ENCODE measurements at places on chromosomes 7 and 10. TPM values are rescaled to one million over a fixed set of nuclear protein-coding genes. Genes with fewer than 3 reads are reported as not detected.

FAM221A gene
- 5.6 TPM for total RNA-seq

GPRIN2 gene
- total RNA-seq: 5.8 TPM

PBLD gene
- 1.9 TPM for total RNA-seq

DNA sequence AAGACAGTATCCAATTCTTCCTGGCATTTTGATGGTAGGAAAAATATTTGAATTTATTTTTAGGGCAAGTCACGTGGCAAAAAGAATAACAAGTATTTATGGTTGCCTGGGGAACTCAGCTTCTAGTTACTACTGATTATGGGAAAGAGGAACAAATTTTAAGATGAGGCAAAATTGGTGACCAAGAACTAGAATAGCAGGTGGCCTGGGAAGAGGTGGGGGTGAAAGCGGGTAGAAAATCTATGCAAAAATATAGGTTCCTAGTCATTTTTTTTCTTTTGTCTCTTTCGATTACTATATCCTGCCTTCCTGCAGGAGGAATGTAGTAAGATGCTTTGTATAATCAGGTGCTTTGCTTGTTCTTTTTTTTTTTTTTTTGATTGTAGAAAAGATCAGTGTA, 27.8 kb downstream of the ENTPD1 start:
- DNase-seq: no peak

DNA sequence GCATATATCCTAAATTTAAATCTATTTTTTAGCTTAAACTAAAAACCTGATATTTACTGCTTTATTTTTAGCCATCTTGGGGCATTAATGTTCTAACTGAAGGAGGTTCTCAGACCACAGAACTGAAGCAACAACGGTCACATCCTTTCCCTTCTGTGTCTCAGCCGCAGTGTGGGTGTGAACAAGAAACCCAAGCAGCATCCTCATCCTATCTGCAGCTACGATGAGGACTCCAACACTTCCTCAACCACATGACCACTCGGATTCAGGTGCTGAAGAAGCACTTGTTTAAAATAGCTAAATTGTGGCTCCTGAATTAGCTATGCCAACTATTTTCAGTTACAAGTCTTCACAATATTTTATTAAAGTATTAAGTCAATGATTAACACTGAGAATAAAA, 5.3 kb downstream of the ESYT2 start:
- no peak for DNase-seq

DNA sequence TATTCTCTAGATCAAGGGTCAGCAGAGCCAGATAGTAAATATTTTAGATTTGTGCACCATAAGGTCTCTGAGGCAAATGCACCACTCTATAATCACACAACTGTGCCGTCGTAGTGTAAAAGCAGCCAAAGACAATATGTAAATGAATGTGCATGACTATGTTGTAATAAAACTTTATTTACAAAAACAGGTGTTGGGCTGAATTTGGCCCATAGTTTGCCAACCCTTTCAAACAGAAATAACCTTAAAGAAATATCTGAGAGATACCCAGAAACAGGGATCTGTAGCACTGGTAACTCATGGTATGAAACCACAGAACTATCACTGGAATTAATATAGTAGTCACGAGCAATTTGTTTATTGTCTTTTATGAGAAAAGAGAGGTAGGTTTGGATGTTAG, 86.0 kb downstream of the ARID5B start:
- no peak for DNase-seq

- DNase-seq: no peak
Observed at GRCh38 chr7:104950006-104950405, 64.0 kb upstream of the KMT2E start.
